Activated T-helper 1 cell treated with Interleukin-2 at 50 U/mL for 16 hours (primary cell): ENCODE measurements at places on chromosomes 1 and 21.

DNA sequence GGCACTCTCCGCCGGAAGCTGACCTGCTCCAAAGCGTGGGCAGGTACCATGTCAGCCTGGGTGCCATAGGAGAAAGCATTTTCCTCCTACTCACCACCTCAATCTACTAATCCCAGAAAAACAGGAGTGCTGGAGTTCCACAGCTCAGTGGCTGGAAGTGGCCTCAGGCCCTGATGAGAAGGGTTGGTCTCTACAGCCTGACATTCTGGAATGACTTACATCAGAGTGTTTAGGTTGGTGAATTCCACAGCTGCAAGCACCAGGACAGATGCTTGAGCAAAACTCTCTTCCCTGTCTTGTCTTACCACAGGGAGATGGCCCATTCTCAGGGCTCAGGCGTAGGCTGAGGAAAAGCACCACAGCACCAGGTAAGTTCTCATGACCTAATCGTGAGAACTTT, 5.5 kb downstream of the SEC16B start:
- no peak for DNase-seq

DNA sequence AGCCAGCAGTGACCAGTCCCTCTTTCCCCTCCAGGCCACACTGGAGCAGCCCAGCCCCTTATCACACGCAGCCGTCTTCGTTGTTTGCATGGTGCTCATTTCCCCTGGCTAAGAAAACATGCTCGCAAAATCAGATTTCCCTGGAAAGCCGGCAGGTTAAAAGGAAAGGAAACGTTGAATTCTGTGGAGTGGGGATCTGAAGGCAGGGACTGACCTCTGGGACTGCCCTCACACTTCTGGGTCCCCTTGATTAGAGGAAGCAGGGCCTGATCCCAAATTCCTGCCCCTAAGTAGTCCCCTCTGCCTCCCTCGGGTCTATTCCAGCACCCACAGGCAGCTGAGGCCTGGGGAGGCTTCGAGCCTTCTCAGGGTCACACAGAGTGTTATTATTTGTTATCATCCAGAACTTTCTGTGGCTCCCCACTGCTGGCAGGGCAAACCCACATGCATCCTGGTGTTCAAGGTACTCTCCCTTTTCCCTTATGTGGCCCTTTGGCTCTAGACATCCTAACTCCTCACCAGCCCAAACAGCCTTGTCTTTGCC, 125.2 kb upstream of the ZBTB40 start:
- no peak for DNase-seq

GRCh38 chr21:14554948-14555347, 8.8 kb upstream of the SAMSN1 start:
- DNase-seq: no peak

- DNase-seq: no peak
Measured at GRCh38 chr1:182446033-182446669, 3.8 kb upstream of the RGSL1 start.

- no peak for DNase-seq
Measured at GRCh38 chr1:244998717-244999346, 134.5 kb upstream of the HNRNPU start.

DNA sequence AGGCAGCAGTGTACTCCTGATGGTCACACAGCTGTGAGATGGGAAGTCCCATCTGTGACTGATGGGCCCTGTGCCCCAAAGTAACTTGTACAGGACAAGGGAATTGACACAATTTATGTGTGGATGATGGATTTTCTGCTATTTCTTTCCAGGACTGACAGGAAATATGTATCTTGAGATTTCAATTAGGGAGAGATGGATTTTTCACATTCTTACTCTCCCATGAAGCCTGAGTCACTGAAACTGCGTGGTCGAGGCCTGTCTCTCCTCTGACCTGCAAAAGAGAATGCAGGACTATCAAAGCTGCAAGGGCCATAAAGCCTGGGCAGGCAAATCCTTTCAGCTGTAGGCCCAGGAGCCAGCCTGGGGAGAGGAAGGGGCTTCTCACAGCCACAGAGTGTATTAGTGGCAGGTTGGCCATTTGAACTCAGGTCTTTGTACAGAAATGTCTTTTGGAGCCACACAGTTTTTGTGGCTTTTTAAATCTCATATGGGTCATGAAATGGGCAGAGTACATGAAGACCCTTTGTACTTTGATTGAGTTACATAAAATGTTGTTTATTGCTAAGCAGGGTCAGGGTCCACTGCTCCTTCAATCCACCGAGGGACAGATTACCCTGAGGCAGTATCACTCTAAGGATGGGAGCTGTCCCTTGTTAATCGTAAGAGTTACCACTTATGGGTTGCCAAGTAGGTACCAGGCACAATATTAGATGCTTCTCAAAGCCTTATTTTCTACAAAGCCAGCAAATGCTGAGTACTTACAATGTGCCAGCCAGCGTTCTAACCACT, 14.8 kb downstream of the ALX3 start:
- DNase-seq: no peak

DNA sequence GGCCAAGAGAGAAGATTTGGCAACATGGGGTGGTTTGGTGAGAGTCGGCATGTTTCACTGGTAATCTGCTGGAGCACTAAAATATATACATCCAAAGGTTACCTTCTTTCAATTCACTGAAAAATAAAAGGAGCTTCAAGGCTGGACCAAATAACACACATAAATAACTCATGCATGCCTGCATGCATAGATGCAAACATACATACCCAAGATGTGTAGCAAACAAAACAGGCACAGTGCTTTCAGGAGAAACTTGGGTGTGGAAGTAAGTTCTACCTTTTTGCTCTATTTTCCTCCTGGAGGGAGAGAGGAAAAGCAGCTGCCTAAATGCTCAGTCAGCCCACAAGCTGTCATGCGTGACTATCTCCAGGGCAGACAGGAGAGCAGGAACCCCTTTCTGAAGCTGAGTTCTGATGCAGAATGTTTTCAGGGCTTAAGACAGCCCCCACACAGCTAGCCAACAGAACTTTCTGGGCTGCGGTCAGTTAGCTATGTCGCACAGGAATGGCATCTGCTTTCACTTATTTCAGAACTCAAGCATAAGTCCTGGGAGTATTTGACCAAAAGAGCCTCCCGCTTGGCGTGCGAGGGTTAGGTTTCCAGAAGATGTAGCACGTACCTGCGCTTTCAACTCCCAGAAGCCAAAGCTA, 166.2 kb downstream of the TOMM20 start:
- no peak for DNase-seq

- DNase-seq: no peak
Measured at GRCh38 chr21:15742694-15743093, 12.9 kb downstream of the USP25 start.
